ENCODE measurements at places on chromosomes 12 and 14. TPM values are rescaled to one million over a fixed set of nuclear protein-coding genes. Genes with fewer than 3 reads are reported as not detected.

GRCh38 chr14:59189091-59189785, 771 bp downstream of the DAAM1 start:
- DNase-seq: peak; percentile 67

- DNase-seq: no peak
Measured at GRCh38 chr14:105224845-105225570, 23.3 kb upstream of the BTBD6 start.

GRCh38 chr12:107490010-107490409, 195.6 kb upstream of the PWP1 start:
- DNase-seq: no peak

DNA sequence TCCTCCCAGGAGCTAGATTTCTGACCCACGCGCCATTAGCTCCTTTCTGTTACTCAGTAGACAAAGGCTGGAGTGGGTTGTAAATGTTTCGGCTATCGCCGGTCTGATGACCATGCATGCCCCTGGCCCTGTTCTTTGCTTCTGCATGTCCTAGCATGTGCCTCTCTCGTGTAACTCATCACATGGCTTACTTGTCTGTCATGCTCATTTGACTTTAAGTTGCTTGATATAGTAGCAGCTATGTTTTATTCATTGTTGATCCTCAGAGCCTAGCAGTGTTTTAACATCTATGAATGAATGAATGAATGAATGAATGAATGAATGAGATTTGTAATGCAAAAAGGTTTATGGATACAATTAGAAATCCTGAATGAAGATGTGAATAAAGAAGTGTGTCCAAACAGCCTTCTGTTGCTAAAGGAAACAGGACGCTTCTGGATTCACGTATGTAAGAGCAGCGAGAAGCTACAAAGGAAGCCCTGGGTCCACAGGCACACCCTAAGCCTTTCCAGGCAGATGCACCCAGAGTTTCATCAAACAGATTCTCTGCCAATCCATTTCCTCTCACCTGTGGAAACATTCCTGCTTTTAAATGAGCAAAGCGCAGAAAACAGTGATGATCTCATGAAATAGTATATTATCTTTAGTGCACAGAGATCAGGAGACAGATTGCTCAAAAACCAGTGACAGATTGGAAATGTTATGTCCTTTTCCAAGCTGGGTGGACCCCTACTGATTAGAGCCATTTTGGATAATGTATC, 3.4 kb downstream of the GSG1 start:
- DNase-seq: no peak

GRCh38 chr14:87158283-87158682, 834.7 kb downstream of the GALC start:
- no peak for DNase-seq

GRCh38 chr14:28120391-28120790, 646.2 kb upstream of the FOXG1 start:
- no peak for DNase-seq

DNA sequence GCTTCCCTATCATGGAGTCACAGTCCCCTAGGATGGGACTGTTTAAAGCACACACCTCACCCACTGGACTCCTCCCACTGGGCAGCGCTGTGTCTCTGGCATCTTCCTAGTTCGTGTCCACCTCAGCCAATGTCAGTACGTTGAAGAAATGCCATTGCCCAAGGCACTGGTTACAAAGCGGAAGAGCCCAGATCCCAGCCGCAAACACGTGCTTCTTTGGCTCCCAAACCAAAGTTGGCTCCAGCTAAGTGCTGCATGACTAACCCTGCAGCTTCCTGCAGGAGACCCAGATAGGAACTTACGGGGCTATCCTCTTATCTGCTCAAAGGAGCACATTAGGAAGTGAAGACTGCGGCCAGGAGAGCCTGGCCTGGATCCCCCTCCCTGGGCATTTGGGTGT, 9.3 kb downstream of the SYNE3 start:
- DNase-seq: no peak

DNA sequence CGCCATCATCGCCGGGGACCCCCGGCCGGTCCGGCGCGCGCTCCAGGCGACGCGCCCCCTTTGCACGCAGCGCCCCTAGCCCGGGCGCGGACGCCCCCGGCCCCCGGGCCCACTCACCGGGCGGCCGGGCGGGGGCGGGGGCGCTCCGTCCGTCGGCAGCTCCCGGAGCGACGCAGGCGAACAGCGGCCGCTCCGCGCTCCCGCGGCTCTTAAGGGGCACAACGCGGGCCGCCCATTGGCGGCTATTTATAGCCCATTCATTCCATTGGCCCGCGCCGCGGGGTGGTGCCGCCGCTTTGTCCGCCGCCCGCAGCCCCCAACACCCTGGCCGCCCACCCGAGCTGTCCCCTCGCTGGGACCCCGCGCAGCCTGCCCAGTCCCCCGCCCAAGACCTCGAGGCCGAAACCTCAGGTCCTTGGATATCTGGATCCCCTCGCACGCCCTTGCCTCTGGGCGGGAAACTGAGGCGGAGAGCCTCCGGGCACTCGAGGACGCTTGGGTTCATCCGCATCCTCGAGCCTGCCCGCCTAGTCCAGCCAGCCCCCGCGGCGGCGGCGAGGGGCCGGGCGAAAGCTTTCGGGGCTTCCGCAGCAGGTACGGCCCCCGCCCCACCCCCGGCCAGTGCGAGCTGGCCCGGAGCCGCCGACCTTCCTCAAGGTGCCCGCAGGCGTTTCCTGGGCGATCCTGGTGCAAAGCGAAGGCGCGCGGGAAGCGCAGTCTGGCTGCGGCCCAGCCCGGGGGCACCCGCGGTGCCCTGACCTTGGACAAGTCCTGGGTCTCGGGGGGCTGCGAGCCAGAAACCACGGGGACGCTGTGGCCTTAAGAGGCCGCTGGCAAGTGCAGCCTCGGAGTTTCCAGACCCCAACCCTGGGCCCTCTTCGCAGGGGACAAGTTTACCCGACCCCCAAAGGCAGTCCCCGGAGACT, at the start of gene CKB:
Gene CKB (minus strand): TSS at position 182 of the 926 bp plus-strand sequence. CDS start 337 bp downstream, outside the sequence.
- no peak for DNase-seq

DNA sequence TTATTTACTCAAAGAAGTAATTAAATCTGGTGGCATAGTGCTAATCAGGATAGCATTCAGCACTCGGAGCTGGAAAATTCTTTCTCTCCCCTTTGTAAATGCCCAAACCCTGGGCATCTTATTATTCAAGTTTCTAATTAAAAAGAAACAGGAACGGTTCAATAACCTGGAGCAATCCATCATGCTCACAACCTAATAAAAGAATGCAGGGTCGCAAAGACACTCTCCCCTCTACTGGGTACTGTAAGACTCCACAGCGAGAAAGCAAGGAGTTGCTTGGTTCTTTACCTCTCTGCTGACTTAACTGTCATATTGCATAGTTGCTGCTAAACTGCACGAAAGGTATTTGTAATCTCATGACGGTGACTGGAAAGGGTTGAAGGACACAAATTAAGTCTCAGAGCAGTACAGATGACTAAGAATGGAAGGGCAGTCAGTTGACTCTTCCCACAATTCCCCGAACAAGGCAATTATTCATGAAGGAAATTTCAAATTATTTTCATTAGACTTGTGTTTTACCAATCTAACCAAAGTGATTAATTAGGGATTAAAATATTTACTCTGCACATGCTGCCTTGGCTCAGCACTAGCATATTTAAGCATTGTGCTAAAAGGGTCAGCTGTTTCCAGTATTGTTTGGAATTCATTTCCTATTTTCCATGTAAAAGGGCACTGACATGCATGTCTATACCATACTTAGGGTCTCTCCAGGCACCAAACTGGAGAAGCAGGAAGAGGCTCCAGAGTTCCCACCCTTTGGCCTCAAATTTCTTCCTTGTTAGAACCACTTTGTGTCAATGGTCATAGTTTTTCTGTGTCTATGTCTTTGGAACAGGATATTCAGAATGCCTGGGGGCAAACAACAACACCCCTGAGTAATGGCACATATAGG, 182.2 kb downstream of the EXOC5 start:
- no peak for DNase-seq

- no peak for DNase-seq
Measured at GRCh38 chr12:2627076-2627834, 167.5 kb upstream of the FKBP4 start.

- no peak for DNase-seq
Measured at GRCh38 chr12:12432364-12432763, 75.5 kb downstream of the BORCS5 start.

- DNase-seq: no peak
Measured at GRCh38 chr14:104320611-104321086, 182.3 kb downstream of the KIF26A start.

DNA sequence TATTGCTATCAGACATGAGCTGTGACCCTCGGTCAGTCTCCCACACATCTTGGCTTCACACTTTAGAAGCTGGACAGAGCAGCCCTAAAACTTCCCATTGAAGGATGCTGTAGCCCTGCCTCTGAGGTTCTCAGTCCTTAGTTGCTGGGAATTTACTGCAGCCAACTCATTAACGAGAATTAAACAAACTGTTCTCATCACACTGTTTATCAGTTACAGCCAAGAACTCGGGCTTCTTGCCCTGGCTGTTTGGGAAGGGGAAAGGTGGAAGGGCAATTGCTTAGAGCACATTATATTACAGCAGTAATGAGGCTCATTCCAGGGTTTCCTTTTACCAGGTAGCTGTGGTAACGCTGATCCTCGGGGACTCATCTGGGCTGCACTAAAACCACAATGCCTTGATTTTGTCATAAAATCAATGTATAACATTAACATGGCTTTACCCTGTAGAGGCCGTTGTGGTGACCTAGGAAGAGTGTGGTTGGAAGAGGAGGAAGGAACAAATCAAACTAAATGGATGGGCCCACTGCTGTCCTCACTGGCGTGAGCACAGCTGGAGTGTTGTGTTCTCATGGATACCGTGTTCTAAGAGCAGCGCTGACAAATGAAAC, 87.1 kb downstream of the GPR135 start:
- DNase-seq: no peak

DNA sequence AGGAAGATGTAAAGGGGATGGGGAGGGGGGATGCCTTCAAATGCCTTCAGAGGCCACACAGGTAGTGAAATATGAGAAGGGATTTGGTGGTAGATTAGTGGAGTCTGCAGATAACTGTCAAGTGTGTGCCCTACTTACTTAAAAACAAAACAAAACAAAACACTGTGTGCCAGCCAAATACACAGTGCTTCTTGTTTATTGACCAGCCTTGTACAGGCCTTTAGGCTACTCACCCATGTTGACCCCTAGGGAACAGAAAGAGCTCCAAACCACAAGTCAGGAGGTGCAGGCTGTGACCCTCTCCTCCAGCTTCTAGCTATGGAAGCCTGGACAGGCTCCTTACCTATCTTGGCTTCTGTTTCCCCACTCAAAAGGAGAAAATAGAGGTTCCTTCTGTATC, 562.0 kb downstream of the ETNK1 start:
- DNase-seq: no peak

The PCNX1 gene
- 93.0 TPM for total RNA-seq

The HOXC5 gene
- not detected for total RNA-seq

The ASPG gene
- not detected for total RNA-seq

Data from activated naive CD8-positive, alpha-beta T cell treated with anti-CD3 and anti-CD28 coated beads, Interleukin-2, amount 10 ng/mL, durations not matched to agents 7 days and 5 days (primary cell).